ENCODE measurements at places on chromosomes 11 and 22.
A peak's percentile ranks its signal among the peaks of the same experiment; 100 is the strongest.

- DNase-seq, result no peak
Observed at GRCh38 chr11:15621565-15621964, 506.8 kb downstream of the INSC start.

DNA sequence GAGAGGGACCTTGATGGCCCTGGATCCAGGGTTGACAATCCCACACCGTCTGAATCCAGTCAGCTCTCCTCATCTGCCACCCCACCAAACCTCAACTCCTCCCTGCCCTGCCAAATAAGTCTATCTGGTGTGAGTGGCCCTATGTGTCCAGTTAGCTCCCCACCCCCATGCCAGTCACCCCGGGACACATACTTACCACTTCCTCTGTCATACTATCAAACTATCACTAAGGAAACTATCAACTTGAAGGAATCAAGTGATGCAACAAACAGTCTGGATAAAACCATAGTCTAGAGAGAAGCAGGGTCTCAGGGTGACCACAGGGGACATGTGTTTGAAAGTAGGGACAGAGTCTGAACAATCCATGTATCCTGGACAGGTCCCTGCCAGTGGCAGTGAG is 13.2 kb upstream of the CSF2RB start:
- DNase-seq, result no peak

GRCh38 chr11:78354408-78355308 is 63.0 kb downstream of the GAB2 start:
- DNase-seq, result peak; percentile 70

- DNase-seq, result no peak
Observed at GRCh38 chr22:27090611-27091011, 433.2 kb downstream of the MIAT start.

DNA sequence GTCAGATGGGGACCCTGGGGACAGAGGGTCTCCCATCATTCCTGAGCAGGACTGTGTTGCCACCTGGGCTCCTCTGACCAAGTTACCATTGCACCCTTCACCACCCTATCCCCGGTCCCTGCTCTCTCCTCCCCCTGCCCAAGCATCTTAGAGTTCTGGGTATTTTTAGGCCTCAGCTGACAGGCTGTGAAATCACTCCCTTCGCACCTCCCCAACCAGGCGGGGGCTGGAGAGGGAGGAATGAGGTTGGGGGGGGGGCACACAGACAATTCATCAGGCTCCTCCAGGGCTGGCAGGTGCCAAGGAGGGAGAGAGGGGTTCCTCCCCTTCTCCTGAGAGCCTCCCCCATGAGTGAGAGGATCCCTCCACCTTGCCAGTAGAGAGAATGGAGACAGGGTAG is 9.0 kb downstream of the SYT7 start:
- DNase-seq, result no peak

DNA sequence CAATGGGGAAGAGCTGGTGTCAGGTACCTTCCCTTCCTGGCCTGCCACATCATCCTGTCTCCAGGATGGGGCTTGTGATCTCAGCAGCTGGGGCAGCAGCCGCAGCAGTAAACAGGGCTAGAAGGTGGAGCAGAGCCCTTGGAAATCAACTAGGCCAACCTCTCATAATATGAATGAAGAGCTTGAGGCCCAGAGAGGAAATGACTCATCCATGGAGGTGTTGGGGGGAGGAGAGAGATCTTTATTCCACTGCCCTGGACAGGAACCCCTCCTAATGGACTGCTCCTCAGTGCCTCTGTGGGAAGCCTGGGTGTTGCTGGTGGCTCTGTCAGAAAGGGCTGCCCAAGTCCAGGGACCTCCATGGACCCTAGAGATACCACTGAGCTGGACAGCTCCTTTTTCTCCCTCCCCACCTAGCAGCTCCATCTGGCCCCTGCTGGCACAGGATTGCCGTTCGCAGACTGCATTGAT is 111.8 kb downstream of the OSBP2 start:
- no peak for DNase-seq

- no peak for DNase-seq
Observed at GRCh38 chr11:77118971-77119370, 9.1 kb upstream of the MYO7A start.

All from NCI-H1105 (cell line).